ENCODE measurements at places on chromosomes 13 and 19.

- no peak for DNase-seq
These were observed 4.2 kb upstream of the SPC24 start for GRCh38 chr19:11159598-11160439.

- no peak for DNase-seq
These were observed 975 bp downstream of the SBK2 start for GRCh38 chr19:55535965-55536350.

GRCh38 chr13:87080100-87080779 is 590.9 kb upstream of the SLITRK5 start:
- no peak for DNase-seq

- DNase-seq: no peak
These were observed 34.9 kb upstream of the FXYD3 start for GRCh38 chr19:35080613-35081170.

- peak; percentile 68 for DNase-seq
These were observed 6.0 kb downstream of the PLAUR start for GRCh38 chr19:43664018-43664417.

Measured in activated naive CD4-positive, alpha-beta T cell treated with anti-CD3 and anti-CD28 coated beads, Interleukin-2, amount 10 ng/mL, durations not matched to agents 7 days and 5 days (primary cell).